ENCODE measurements at places on chromosomes 7 and 10.

GRCh38 chr7:36563706-36564327 is 160.5 kb downstream of the AOAH start:
- DNase-seq, result no peak

- DNase-seq, result no peak
Observed at GRCh38 chr10:70055550-70055949, 2.9 kb downstream of the MACROH2A2 start.

GRCh38 chr7:94580601-94581000 is 71.0 kb downstream of the CASD1 start:
- no peak for DNase-seq

- DNase-seq, result no peak
Observed at GRCh38 chr10:78402591-78402990, 368.9 kb downstream of the RPS24 start.

- peak; percentile 68 for DNase-seq
Observed at GRCh38 chr7:28408105-28408959, 4.0 kb upstream of the CREB5 start.

DNA sequence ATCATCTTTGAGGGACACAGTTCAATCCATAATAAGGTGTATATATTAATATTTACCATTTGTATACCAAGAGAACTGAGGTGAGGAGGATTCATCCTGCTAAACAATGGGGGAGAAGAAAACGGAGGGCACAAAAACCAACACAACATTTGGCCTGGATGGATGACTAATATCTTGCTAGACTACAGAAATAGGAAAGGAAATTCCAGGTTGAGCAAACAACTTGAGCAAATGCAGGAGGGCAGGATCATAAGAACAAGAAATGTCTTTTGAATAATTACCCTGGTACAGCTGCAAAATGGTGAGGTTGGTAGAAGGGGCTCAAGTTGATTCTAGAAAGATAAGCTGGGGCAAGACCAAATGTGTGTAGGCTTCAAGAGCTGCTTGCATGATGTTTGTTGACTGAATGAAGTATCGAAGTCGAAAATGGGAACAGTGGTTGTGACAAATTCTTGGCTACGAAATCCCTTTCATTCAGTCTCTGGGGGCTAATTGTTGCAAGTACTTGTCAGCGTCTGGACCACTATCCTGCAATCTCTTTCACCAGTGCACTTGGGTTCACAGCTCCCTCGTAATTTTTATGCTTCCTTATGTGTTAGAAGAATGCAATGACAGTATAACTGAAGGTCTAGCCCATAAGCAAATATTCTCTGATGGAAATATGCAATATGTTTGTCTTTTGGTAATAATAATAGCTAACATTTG is 176.2 kb downstream of the PTEN start:
- DNase-seq, result no peak

DNA sequence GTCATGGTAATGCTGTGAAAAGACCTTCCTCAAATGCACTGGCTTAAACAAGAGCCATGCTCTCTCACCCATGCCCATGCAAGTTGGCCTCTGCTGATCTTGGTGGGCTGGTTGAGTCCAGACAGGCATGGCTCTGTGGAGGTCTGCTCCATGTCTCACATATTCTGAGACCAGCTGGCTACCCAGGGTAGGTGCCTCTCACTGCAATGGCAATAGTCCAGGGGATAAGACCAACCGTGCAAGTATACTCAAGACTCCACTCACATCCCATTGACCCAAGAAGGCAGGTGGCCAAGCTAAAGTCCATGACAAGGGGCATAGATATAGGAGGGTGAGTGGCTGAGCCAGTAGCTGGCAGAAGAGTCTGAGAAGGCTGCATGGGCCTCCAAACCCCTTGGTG is 14.2 kb upstream of the EBF3 start:
- no peak for DNase-seq

- DNase-seq, result peak; percentile 40
Observed at GRCh38 chr7:74164985-74165456, 9.1 kb upstream of the EIF4H start.

- DNase-seq, result no peak
Observed at GRCh38 chr7:92404170-92404614, 43.1 kb upstream of the GATAD1 start.

DNA sequence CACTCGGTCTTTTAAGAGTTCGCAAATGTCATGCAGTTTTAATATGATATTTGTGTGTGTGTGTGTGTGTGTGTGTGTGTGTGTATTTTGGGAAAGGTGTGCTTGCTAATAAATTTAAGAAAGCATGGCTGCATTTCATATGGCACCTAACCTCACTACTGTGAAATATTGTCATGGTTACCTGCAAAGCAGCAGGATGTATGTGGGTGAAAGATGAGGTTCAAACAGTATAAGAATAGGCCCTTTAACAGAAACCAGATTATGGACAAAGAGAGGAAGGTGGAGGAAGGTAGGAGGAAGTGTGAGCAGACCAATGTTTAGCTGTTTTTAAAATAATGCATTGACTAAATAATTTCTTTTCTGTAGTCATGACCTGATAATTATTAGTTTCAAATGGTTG is 73.5 kb upstream of the CACNA2D1 start:
- no peak for DNase-seq

DNA sequence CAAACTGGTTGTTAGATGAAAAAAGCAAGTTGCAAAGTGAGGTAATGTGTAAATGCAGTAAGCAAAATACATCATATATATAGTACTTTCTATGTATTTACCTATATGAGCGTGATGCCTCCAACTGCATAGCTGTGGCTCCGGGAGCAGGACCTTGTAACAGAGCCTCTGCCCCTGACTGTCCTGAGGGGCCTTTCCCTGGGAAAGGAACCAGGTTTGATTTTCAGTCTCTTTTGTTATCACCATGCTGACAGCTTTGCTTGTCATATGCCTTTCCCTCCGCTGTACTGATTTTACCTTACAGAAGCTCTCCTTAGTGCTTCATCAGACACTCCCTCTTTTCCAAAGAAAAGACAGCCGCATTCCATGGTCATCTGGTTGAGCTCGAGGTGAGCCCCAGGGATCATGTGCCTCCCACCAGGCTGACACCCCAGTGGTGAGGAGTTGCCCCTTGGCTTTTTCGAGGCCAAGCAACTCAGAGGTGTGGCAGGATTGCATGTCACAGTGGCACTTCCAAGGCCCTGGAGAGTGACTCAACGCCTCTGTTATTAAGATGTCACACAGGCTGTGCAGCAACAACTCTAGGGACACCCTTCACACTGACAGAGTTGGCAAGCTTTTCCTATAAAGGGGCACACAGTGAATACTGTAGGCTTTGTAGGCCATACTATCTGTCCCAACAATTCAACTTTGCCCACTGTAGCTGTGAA is 78.9 kb downstream of the ALOX5 start:
- DNase-seq, result no peak

DNA sequence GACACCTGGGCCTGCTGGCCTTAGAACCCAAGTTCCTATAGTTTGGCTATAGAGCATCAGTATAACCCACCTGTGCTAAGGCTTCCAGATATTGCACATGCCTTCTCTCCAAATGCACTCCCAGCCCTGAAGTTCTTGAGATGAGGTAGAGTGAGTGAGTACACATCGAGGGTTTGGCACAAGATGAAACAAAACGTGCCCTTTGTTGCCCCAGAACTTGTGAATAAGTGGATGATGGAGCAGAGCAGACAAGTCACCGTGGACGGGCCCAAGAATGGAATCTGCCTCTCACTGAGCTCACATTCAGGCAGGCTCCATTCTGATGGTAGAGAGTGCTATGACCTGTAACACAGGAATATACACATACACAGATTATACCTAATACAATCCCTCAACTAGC is 73.0 kb upstream of the STK17A start:
- no peak for DNase-seq

- no peak for DNase-seq
Observed at GRCh38 chr7:38628630-38629385, 2.4 kb downstream of the AMPH start.

GRCh38 chr7:78828317-78828716 is 625.1 kb downstream of the MAGI2 start:
- no peak for DNase-seq

- DNase-seq, result no peak
Observed at GRCh38 chr7:129160161-129160905, 15.8 kb downstream of the TSPAN33 start.

GRCh38 chr7:143494622-143495021 is 16.9 kb downstream of the TAS2R41 start:
- DNase-seq, result no peak

DNA sequence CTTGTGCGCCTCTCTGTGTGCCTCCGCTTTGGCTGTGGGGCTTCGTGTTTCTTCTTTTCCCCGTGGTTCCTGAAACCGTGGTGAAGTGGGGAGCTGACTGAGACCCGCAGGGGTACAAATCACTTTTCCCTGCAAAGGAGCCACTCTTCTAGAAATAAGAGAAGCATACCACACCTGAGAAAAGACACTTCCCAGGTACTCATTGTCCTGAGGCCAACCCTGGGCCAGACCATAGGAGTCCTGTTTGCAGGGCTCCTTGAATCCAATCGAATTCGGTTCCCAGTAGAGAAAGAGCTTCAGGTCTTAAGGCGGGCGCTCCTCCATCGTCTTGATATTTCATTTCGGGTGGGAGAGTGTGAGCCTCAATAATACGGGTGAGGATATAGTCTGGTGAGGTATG is 32.4 kb upstream of the ZNF273 start:
- no peak for DNase-seq

DNA sequence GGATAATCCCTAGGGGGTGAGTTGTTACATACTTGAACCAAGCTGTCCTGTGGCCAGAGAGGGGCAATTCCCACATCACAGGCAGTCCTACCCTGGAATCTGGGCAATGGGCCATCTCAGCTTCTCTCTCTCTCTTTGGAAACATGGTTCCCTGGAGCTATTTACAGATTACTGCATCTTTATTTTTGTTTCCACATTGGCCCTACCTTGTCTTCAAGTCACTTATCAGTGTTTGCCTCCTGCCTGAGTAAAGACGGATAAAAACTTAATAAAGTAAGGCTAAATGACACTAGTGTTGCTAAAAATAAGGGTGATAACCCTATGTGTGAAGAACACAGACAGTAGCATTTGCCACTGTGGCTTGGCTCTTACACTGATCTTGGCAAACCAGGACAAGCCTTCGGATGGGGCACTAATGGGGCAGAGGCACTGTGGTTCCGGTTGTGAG is 228.2 kb downstream of the GFRA1 start:
- no peak for DNase-seq

GRCh38 chr10:37495415-37495814 is 362.0 kb downstream of the ZNF248 start:
- peak; percentile 57 for DNase-seq

DNA sequence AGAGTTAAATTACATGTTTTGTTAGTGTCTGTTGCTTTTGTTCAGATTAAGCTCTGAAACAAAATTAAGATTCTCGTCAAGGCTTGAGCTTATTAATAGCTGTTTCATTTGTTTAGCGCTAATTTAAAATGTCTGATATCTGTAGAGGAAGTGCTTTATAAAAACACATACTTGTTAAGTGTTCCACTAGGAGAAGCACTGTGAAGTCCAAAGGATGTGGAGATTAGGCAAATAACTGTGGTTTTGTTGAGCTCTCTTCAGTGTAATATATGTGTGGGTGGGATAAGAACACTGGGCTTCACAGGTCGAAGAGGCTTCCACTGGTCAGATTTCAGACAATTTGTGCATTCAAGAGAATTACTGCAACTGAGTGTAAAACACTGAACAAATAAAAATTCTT is 242.0 kb downstream of the AUTS2 start:
- DNase-seq, result no peak

DNA sequence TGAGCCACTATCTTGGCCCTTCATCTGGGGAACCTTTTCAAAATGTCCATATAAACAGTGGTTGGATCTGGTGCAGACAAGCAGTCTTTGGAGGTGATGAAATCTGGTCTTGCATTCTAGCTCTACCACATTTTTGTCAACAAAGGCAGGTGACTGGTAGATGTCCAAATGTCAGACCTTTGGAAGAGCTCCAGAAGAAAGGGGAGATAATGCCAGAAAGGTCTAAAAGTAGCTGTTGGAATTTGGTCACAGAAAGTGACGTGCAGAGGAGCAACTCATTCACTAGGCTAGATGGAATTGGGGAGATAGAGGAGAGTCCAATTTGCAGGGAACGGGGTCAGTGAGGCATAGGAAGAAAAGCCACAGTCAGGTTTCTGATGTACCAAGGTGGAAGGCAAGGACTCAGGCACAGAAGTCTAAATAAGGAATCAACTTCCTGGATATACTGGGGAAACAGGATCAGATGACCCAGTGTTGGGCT is 36.4 kb upstream of the WAC start:
- peak; percentile 77 for DNase-seq

- DNase-seq, result no peak
Observed at GRCh38 chr10:77613476-77614130, 24.0 kb downstream of the KCNMA1 start.

DNA sequence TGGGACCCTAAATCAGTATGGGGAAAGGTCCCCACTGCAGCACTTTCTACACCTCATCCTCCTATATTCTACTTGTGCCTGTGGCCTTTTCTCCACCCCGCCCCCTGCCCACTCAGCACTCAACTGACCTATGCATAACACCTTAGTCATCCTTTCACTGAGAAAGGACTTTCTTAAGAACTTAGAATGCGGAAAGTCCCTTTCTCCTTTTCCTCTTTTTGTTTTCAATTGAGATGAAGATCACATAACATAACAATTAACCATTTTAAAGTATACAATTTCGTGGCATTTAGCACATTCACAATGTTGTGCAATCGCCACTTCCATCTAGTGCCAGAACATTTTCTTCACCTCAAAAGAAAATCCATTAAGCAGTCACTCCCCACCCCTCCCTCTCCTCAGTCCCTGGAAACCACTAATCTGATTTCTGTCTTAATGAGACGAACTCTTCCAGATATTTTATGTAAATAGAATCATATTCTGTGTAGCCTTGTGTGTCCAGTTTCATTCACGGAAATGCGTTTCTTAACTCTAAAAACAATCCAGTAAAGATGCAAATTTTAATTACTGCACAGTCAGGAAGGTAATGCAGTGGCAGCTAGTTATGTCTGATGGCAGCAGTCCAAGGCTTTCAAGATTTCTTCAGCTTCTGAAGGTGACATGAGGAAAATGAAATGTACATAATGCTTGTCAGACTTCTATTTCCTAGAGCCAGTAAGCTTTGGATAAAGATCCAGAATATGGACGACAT is 41.7 kb downstream of the FAS start:
- DNase-seq, result peak; percentile 8

DNA sequence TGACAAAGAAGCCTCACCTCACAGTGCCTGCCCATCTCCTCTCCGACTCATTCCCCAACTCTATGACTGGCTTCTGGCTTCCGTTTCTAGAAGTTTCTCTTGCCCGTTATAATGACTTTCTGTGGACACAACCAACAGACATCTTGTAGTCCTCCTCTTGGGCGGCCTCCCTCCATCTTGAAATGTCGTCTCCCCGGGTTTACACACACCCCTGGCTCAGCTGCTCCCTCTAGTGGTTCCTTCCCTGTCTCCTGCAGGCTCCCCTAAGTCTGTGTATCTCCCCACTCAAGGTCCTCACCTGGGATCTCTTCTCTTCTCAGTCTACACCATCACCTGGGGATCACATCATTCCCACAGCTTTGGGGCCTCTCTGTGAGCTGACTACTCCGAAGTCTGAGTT is 123.4 kb upstream of the NEBL start:
- DNase-seq, result peak; percentile 36

DNA sequence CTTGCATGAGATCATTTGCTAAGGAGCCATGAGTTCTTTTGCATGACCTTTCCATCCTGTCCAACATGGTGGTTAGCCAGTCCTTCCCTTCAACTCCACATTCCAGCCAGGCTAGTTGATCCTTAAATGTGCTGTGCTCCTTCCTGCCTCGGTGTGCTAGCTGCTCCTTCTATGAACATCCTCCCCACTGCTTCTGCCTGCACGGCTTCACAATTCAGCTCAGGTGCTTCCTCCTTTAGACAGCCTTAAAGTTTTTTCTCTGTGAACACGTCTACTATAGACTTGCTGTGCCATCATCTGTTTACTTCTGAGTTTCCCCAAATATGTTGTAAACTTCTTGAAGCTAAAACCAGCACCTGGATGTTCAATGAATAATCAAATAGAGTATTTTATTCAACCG is 95.5 kb downstream of the OTUD1 start:
- DNase-seq, result no peak

Measured in ELF-1 (cell line).